ENCODE measurements at places on chromosomes 7 and 10.

DNA sequence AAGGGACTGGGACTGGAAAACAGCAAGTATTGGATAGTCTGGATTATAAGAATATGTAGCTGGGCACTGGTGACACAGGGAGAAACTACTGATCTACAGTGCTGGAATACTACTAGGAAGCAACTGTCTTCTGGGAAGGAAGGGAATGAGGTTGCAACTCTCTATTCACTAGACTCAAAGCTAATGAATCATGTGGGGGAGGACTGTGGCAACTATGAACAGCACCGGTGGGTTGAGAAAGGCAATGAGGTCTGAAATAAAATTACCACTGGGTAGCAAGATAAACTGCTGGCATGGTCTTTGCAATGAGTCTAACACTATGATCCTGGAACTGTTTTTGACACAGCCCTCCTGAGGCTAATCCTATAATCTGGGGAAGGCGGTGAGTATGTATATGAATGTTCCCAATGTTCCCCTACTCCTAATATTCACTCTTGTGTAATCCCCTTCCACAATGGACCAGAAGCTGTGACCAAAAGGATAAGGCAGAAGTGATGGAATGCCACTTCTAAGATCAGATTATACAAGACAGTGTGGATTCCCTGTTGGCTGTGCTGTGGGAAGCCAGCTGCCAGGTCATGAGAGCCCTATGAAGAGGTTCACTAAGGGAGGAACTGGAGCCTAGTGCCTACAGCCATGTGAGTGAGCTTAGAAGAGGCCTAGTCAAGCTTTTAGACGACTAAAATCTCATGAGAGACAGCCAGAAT lies 101.3 kb upstream of the DNAJB12 start:
- no peak for DNase-seq

DNA sequence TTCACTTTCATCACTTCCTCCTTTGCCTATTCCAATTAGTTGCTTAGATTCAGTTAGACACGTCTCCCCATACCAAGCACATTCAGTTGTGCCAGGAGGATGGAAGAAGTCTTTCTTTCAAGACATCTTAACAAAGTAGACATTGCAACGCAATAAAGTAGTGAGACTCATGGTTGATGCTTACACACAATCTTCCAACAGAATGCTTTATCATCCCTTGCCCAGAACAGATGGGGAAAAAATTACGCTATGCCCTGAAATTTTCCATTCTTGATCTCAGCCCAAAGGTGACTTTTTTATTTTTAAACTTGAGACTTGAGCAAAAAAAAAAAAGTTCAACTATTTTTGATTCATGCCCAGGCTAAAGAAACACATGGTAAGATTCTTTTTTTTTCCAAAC lies 74.9 kb downstream of the KCNMA1 start:
- no peak for DNase-seq

GRCh38 chr7:157228864-157229422 lies 90.2 kb downstream of the UBE3C start:
- DNase-seq, result peak; percentile 20

DNA sequence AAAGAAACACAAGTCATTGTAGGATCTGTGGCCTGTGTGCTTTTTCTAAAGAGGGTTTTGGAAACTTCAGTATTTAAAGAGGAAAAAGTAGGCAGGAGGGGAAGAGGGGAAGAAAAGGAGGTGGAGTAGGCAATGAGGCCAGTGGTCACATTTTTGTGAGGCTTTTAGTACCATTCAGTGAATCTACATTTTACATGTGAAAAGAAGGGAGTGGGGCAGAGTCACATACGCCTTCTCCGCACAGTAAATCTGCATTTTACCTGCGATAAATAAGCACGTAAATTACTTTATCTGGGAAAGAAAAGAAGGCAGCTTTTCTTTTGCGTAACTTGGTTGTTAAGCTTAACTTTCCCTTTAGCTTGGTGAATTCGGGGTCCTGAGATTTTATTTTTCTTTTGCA lies 13.2 kb downstream of the CHST12 start:
- DNase-seq, result no peak

DNA sequence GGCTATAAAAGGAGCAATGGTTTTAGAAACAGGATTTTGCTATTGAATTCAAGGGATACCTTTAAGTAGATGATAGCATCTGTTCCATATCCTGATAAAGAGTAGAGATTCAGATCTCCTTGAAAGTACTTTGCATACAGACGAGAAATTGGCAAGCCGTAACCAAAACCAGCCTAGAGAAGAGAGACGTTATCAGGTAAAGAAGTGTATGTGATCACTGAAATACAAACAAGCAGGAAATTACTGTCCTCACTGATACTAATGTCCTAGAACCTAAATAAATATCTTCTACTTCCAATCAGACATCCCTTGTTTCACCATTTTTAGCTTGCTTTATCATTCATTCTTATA lies 9.4 kb downstream of the PDK4 start:
- DNase-seq, result no peak

GRCh38 chr7:41104631-41105030 lies 598.3 kb downstream of the INHBA start:
- DNase-seq, result no peak

- DNase-seq, result no peak
Observed at GRCh38 chr7:129315960-129316359, 91.1 kb downstream of the AHCYL2 start.

DNA sequence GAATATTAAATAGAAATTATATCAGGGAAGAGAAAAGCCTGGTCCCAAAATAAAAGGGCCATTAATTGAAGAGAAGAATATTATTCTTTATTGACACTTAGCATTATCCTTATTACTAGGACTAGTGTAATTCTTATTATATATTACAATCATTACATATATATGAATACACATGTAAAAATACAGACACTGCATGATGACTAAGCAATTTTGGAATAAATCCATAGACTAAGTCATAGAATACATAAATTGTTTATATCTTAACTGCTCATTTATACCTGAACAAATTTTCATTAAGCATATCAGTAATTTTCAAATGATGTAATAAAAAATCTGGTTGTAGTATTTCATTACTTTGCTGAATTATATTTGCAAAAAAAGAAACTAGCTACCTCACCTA lies 29.7 kb upstream of the SLC13A1 start:
- DNase-seq, result no peak

DNA sequence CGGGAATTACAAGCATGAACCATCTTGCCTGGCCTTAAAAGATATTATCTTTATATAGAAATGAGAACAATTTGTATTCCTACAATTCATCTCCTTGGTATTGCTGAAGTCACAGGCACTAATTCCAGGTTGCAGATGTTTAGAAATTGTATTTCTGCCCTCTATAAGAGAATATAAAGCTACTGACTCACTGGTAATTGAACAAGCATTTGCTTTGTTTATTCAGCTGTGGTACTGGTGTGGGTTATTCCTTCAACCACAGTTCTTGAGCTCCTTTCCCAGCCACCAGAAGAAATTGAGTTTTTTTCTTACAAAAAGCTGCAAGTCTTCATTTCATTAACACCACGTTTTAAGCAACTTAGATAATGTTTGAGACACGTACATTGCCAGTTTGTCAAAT lies 29.0 kb upstream of the MPP7 start:
- DNase-seq, result peak; percentile 52
